Stimulated activated CD8-positive, alpha-beta memory T cell treated with anti-CD3 and anti-CD28 coated beads, Interleukin-15, amount 100 ng/mL, for 24 hours (primary cell): ENCODE measurements at places on chromosomes 7 and 10.

DNA sequence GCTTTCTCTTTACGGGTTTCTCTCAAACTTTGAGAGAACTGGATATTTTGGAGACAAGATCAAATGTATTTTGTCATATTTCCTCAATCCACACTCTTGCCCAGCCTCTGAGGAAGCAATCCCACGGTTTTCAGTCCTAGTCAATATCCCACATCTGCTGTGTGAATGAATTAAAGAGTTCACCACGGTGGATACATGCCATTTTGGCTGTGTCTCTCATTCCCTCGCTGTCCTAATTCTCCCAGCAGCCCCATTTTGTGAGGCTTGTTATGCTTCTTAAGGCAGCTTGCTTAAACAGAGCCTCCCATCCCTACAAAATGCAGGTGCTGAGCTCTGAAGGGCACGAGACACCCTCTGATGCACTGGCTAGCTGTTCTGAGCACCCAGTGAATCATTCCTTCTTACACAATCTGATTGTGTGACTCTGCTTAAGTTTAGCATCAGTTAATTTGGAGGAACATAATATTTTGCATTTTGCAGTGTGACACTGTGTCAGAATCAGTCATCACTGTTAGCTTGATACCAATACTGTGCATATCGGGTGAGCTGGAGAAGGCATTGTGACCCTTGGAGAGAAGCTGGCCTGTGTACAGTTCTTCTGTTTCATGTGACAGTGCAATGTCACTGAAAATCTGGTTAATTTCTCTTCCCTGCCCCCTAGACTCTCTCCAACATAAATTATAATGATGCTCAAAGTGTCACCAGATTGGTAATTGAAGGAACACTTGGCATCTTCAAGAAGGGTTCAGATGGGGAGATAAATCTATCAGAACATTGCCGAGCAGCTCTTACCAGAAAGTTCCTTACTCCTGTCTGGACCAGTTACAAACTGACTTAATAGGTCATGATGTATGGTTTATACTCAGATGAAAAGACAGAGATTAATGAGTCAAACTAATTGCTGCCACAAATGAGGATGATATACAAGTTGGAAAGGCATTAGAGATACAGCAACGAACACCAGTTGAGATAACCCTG, 103.7 kb upstream of the AOAH start:
- DNase-seq: no peak

- no peak for DNase-seq
Observed at GRCh38 chr10:71512312-71512711, 115.6 kb downstream of the CDH23 start.

DNA sequence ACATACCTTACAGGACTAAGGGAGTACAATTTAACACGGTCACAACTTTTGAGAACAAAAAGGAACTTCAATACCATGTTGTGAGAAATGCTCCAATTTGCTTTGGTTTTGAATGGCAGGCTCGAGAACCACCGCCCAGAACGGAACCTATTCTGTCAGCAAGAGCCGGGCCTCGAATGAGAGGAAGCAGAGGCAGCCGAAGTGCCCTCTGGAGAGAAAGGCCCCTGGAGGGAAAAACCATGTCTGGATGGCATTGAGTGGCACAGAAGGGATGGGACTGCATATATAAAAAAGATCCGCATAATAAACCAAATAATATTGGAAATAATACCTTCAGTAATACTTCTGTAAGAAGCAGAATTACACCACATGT, 85.6 kb downstream of the CHST15 start:
- DNase-seq: no peak

DNA sequence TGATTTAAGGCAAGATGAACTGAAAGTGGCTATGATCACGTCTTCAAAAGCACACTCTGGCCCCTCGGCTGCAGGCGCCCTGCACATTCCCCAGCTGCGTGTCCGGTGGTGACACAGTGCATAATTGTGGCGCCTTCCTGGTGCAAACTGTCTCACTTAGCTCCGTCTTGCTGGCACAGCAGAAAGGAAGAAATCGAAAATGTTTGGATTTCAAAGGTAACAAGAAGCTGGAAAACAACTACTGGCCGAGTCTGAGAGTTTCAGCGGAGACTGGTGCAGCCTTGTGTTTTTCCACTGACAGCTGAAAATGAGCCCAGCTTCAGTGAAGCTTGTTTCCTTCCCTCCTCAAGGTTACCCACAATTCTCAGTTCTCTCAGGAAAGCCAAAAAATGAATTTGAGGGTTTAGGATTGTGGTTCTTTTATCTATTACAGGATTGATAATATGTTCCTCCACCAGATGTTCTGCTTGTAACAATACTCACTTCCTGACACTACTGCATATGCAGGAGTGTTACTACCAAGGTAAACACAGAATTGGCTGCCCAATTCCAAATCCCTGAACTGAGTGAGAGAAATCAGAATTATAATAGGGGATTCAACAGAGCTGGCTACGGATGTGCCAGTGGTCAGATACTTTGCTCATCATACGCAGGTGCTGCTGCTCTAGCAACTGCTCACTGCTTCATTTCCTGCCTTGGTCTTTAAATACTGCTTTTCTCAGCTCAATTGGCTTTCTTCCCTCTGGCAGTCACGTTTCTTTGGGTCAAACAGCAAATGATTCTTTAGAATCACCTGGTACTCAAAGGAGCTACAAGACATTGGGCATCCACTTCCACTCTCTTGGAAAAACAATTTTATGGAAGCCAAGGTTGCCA, 63.7 kb downstream of the TRUB1 start:
- DNase-seq: no peak

GRCh38 chr10:47388879-47389278, 4.8 kb upstream of the ZNF488 start:
- no peak for DNase-seq

DNA sequence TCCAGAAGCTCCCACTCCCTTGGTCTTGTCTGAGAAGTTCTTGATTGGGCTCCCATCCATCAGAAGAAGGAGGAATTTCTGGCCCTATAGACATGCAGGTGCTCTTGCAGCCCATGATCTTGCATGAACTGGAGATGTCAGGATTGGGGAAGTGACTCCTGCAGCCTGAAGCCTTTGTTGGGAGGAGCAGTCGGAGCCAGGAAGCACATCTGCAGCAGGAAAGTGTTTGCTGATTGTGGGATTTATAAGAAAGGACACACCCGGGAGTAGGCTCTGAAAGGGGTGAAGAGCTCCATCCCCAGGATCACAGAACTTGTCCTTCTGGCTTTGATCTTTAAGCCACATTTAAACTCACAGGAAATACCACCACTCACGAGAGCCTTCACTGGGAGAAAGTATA, 185.2 kb downstream of the DYNC1I1 start:
- no peak for DNase-seq

- DNase-seq: no peak
Observed at GRCh38 chr7:86844608-86845007, 200.9 kb downstream of the GRM3 start.

DNA sequence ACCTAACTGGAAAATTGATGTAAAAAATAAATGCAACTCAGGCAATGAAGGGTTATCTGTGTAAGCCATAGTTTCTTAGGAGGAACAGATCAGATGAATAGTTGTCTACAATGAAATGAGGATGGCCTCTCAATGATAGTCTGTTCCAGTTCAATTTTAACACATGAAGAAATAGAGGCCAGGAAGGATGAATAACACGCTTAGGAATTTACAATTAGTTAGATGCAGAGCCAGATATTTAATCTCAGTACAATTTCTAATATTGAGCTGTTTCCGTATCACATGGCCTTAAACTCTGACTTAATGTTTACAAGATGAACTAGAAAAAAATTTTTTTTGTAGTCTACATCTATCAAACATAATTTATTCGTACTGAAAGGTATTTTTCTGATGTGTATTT, 176.6 kb downstream of the GALNT11 start:
- DNase-seq: no peak

DNA sequence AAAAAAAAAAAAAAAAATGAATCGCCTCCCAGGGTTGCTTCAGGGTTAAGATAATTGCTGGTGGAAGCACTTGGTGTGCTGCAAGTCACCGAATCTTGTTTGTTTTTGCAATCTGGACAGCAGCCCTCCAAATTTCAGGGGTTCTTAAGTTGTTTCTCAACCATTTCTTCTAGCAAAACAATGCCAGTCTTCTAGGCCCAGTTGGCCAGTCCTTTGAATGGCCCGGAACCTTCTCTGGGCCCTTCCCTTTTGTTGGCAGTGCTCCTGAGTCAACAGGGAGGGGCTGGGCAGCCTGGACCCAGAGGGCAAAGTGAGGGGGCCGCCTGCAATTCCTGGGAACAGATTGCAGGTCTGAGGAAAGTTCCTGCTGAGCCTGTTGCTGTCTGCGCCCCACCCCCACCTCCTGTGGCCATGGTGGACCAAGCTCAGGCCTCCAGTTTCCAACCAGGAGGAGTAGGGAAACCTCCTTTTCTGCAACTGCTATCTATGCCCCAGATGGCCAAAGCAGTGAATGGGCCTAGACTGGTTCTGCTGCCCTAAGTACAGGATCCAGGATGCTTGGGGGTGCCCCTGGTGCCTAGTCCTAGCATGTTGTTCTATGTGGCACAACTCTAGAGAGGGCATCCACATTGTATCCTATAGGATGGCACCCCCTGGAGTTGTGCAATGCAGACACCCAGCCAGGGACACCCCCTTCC, 31.4 kb upstream of the PDCD4 start:
- DNase-seq: no peak

DNA sequence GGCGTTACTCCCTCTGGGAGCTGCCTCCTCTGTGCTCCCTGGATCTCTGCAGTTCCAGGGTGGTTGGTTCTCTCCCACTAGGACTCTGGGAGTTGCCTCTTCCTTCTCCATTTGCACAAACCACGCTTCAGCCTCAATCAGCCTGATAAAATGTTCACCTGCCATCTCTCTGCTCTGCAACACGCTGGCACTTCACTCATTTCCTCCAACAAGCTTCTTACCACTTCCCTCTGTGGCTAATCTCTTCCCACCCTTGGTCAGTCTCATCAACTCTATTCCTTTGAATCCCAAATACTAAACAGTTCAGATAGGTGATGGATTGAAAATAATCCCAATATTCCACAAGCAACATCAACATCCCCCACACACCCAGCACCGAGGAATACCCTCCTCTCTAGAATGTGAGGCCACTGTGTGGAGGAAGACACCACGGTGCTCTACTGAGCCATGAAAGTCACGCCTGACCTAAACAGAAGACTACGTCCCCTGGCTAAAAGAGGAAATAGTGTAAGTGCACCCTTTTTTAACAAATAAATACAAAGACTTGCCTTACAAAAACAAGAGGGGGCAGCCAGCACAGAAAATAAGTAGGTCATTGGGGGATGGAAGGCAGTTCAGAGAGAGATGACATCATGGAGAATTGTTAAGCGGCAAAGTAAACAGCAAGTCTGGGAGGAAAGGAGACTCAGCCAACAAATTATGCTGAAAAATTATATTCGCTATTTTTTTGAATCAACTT, 1.9 kb upstream of the FAM170B start:
- DNase-seq: no peak

DNA sequence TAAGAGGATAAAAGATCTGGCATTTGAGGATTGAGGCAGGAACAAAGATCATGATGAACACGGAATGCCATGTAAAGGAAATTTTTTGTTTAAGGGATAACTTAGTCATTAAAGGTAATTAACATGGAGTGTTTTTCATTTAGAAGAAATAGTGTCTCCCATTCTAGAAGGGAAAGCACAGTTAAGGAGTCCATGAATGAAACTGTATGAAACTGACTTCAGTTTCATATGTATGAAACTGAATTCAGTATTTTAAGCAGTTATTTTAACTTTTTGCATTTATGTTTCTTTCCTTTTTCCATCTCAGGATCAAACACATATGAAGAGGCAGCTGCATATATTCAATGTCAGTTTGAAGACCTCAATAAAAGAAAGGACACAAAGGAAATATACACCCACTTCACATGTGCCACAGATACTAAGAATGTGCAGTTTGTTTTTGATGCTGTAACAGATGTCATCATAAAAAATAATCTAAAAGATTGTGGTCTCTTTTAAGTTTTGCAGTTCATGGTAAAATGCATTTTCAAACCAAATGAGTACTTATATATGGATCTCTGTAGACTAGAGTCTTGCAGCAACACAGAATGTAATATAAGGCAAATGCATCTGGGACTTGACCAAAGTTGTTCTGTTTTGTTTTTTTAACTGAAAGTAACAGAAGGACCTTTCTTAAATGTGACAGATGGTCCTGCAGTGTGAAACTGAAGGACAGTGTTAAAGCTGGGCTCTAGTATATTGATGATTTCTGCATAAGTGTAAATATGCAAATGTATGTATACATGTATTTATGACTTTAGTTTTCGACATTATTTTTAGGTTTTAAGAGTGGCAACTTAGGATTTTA, 82.6 kb downstream of the GNAI1 start:
- DNase-seq: no peak

- DNase-seq: no peak
Observed at GRCh38 chr10:58219875-58220274, 47.8 kb downstream of the IPMK start.

DNA sequence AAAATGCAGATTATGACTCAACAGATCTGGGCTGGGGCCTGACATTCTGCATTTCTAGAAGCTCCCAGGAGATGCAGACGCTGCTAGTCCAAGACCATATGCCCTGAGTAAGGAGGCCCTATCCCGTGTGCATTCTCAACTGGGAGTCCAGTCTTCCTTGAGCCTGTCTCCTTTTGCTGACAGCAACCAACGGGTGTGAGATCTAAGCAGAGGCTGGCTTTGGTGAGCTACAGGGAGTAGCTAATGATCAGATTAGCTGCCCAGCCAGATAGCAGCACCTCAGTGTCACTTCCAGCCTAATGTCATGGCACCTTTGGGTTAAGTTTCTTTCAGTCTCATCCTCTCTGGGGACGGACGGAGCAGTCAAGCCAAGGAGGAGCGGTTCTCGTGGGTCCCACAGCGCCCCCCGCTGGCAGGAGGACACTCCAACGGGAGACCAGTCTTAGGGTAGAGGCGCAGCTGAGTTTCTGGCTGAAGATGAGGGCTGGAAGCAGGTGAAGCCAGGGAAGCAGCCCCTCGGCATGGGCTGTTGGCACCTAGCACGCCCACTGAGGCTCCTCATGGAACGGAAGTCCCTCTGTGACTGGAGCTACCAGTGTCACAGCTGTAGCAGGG, 154.0 kb downstream of the CCDC3 start:
- no peak for DNase-seq

DNA sequence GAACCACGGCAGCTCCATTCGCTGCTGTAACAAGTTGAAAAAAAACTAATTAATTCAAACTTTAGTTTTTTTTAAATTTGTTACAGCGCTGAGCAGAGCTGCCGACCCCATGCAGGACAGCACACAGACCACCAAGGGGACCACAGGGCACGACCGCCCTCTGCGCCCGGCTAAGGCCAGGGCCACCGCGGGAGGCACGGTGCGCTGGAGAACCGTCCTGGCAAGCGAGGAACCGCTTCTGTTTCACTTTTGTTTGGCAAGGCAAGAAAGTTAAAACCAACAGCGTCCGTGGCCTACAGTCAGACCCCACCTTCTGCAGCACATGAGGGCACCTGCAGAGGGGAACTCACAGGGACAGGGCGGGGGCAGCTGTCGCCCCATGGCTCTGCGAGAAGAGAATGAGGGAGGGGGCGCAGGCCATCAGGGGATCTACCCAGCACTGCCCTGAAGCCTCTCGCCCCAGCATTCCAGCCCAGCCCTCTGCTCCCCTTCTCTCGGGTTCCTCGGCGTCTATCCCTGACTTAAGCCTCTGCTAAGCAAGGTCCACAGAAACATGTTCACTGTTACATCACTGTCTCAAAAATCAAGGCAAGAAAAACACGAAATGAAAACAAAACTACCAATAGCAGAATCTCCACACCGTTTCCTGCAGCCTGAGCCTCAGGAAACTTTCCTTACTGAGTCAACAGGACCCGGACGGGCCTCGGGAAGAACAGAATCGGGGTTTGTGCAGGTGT, 204.4 kb downstream of the DIP2C start:
- DNase-seq: no peak

GRCh38 chr7:115124409-115124939, 202.6 kb downstream of the MDFIC start:
- no peak for DNase-seq
